Midbrain (tissue), 1 donor: ENCODE measurements at places on chromosomes 2 and 18.

DNA sequence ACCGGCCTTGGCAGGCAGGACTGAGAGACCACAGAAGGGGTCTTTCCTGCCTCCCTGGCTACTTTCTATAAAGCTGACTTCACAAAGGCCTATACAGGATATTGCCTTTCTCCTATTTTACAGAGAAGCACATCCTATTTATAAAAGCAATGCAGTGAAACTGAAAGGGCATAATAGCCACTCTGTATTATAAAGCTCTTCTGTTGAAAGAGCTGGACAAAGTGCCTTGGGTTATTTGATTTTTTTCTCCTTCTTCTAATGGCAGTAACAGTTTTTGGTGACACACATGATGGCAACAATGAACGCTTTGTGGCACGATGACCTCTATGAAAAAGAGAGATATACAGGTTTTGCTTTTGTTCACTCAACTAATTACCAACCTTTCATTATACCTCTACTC, 281.1 kb downstream of the ZNF516 start:
- DNase-seq, result no peak

- no peak for DNase-seq
Observed at GRCh38 chr2:240569998-240570530, 1.8 kb downstream of the RNPEPL1 start.

GRCh38 chr2:121362774-121363173, 77.8 kb upstream of the TFCP2L1 start:
- DNase-seq, result no peak

DNA sequence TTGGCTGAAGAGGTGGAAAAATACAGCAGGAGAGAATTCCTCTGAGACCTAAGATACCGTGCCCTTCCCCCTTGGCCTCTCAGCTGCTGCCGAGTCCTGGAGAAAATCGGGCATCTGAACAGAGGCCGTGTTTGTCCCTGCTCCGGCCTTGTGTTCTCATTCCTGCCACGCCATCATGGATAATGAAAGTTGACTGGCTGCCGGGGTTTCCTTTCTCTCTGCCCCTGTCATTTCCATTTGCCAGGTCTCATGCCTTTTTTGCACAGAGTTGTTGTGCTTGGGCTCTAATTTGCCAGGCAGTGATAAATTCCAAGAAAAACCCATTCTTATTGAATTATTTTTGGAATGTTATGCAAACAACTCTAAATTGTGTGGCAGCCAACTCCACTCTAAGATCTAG, 496.9 kb upstream of the TNP1 start:
- DNase-seq, result peak; percentile 64

- no peak for DNase-seq
Observed at GRCh38 chr2:223005496-223005895, 46.5 kb upstream of the KCNE4 start.

DNA sequence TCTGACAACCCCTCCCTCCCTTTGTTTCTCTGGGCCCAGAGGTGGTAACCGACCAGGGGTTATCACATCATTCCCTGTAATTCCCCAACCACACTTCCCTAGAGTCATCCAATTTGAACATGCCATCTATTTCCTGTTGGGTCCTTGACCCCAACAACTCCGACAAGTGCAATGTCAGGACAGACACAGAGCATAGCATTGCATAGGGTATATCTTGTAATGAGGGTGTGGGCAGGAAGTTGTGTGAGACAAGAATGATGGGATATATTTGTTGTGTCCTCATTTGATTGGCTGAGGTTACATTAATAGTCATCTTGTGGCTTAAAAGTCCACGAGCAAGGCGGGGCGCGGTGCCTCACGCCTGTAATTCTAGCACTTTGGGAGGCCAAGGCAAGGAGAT, 33.4 kb upstream of the CNOT11 start:
- DNase-seq, result no peak

GRCh38 chr2:240819858-240820606, at the start of gene KIF1A:
Gene KIF1A, minus strand, starts transcription at chr2:240820219. Its CDS starts 22,467 bp downstream, at chr2:240797752.
- DNase-seq, result peak; percentile 93

GRCh38 chr18:2881088-2881839, 34.5 kb downstream of the EMILIN2 start:
- no peak for DNase-seq

DNA sequence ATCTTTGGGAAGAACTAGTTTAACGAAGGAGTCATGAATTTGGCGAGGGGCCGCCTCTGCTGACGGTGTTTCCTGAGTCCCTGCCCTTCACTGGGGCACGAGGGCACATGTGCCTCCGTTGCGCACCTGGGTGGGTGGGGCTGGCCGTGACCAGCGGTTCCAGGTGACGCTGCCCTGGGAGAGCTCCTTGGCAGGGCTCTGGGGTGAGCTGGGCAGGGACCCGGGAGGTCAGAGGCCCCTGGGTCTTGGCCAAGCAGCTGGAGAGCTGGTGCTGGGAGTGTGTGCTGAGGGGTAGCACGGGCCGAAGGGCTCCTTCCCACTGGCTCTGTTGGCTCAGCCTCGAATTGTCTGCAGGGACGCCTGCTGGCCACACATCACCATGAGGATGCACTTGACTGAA, 104.6 kb downstream of the RTP5 start:
- no peak for DNase-seq

- no peak for DNase-seq
Observed at GRCh38 chr2:33775306-33775705, 176.2 kb upstream of the FAM98A start.

GRCh38 chr2:206863196-206863595, 76.1 kb upstream of the CPO start:
- no peak for DNase-seq

DNA sequence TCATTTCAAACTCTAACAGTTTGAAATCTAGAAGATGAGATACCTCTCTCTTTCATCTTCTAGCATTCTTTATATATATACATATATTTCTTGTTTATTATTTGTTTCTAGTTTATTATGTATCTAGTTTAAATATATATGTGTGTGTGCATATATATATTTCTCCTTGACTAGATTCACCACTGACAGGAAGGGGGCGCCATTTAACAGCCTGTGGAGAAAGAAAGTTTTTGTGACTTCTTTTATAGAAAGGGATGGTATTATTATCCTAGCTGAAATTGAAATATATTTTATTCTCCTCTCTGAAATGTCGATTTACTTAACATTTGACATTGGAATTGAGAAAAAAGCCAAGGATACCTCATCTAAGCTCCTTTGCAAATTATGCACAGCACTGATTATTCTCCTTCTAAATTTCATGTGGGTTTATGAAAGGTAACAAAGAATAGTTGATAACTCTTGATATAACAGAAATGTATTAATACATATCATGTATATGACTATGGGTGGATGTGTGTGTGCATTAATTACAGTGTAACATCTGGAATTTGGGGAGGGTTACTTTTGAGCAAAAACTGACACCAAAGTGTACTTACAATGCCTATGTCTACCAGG, 160.7 kb upstream of the NT5C1B start:
- DNase-seq, result peak; percentile 63

DNA sequence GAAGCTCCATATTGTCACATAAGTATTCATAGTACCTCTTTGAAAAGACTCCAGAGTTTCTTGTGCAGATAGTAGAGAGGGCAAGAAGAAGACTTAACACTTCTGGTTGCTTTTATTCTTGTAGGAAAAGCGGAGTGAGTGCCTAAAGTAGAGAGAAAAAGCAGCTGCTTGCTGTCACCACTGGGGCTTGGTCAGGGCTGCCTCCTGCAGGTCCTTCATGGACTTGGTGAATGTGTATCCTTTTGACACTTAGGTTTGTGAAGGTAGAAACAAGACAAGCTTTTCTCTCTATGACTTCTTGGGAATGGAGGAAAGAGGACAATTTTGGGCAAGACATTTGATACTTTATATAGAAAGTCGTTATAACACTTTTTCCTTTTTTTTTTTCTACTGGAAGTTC, 312.8 kb upstream of the FANCL start:
- peak; percentile 49 for DNase-seq

- DNase-seq, result no peak
Observed at GRCh38 chr18:23906658-23907057, 107.9 kb upstream of the TTC39C start.

- DNase-seq, result no peak
Observed at GRCh38 chr2:160911258-160911657, 249.0 kb upstream of the TANK start.

GRCh38 chr2:30476636-30477035, 29.6 kb downstream of the LCLAT1 start:
- no peak for DNase-seq

DNA sequence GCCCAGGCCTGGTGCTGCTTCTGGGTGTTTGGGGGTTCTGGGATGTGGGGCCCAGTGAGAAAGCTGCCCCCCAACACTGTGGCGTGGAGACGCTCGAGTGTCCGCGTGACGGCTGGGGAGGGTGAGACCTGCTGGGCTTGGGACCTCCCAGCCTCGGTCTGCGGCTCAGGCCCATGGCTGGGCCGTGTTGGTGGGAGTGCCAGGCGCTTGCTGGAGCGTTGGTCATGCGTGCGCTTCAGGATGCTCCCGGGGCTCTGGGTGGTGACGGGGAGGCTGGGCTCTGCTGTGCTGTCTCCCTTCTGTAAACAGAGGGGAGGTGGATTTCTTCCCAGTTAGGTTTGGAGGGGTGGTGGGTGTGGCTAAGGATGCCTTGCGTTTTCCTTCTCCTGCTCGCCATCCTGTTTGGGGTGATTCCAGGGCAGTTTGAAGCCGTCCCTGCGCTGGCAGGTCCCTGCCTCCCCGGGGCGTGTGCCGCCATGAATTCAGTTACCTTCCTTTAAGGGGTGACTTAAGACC, 606 bp downstream of the GAL3ST2 start:
- DNase-seq, result no peak

DNA sequence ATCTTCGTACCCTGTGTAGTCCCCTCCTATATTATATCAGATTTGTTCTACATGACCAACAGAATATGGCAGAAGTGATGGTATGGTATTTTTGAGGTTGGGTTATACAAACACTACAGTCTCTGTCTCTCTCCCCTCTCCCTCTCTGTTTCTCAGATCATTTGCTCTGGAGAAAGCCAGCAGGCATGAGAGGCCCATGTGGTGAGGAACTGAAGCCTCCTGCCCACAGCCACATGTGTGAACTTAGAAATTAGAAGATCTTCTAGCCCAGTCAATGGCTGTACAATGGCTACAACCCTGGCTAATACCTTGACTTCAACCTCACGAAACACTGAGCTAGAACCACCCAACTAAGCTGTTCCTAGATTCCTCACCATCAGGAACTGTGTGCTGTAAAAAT, 250.6 kb downstream of the SMAD2 start:
- no peak for DNase-seq

- DNase-seq, result no peak
Observed at GRCh38 chr2:76247006-76247405, 536.3 kb upstream of the GCFC2 start.

GRCh38 chr18:80109676-80110078, 615 bp downstream of the ADNP2 start:
- DNase-seq, result peak; percentile 27

- DNase-seq, result no peak
Observed at GRCh38 chr2:43085929-43086328, 140.5 kb downstream of the ZFP36L2 start.

DNA sequence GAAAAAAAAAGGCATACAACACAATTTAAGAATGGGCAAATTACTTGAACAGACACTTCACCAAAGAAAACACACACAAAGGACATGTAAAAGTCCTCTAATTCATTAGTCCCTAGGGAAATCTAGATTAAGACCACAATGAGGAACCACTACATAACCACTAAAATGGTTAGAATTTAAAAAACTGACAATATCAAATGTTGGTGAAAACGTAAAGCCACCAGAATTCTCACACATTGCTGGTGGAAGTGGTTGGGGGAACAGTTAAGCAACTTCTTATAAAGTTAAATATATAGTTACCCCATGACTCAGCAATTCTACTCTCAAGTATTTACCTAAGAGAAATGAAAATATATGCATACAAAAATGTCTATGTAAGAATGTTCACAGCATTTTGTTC, 11.8 kb downstream of the RTN4 start:
- no peak for DNase-seq

GRCh38 chr18:2522112-2522511, 49.2 kb downstream of the METTL4 start:
- DNase-seq, result no peak

DNA sequence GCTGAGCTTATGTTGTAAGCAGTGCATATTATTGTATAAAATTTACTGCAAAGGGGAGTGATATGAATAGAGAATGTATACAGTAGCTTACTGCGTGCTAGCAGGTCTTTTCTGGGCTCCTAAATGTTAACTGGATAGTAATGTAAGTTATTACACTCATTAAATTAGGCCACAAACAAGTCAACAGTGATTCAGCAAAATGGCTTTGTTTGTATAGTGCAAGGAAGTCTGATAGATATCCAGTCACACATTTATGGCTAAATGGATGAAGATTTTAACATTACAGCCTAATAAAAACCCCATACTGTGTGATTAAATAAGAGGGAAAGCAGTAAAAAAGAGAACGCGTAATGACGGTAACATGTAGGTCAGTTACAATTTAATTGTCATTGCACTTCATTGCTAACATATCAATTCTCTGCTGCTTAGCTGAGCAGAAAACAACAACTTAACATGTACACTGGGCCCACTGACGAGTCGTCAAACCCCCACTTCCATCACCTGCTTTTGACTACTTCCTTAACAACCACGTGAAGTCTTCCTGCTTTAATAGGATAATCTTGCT, 665.0 kb upstream of the FANCL start:
- DNase-seq, result no peak

DNA sequence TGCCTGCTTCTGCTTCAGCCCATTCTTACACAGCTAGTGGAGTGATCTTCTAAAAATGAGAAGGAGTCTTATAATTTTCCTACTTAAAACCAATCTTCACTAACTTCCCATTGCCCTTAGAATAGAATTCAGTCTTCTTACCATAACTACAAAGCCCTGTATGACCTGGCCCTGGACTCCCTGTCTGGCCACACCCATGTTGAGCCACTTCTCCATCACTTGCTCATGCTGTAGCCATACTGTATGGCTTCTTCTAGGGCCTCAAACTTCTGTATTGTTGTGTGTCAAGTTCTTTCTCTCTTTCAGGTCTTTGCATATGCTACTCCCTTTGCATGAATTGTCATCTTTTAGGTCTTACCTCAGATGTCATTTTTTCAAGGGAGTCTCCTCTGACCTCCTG, 11.2 kb downstream of the DGUOK start:
- no peak for DNase-seq

DNA sequence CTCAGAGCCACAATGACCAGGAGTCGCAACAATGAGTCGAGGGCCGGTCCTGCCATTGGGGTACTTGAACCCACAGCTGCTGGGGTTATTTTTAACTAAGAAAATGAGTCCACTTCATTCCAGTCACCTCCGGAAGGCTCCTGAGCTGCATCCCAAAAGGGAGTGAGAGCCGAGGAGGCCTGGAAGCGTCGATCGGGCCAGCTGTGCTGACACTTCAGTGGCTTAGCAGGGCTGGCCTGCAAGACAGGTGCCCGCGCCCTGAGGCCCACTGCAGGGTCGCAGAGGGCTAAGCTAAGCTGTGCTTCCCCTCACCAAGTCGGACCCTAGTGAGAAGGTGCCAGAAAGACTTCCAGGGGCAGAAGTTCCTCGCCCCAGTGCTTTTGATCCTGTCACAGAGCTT, 21.1 kb downstream of the TBC1D8 start:
- DNase-seq, result no peak

- DNase-seq, result no peak
Observed at GRCh38 chr2:191686729-191687128, 8.8 kb downstream of the NABP1 start.

- DNase-seq, result peak; percentile 72
Observed at GRCh38 chr2:15159751-15160177, 401.4 kb downstream of the NBAS start.
